HFFc6 (cell line): ENCODE measurements at places on chromosomes 16 and 17.

DNA sequence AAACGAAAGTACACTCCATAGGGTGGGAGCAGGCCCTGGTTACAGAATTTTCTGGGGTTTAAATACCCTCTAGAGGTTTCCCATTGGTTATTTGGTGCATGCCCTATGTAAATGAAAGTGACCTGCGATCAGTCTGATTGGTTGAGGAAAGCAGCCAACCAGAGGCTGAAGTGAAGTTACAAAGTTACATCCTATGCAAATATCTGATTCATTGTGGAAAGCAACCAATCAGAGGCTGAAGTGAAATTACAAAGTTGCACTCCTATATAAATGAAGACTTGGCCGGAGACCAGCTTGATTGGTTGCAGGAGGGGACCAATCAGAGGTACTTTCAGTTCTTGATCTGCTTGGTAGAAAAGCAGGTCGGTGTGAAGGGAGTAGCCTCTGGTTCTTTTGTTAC, 24.4 kb downstream of the NAA60 start:
- peak; percentile 32 for DNase-seq

- DNase-seq: no peak
Observed at GRCh38 chr16:17103216-17103615, 367.5 kb downstream of the XYLT1 start.

GRCh38 chr17:50668025-50668837, 33.5 kb downstream of the ABCC3 start:
- DNase-seq: no peak

GRCh38 chr17:31687505-31688126, 171.4 kb downstream of the COPRS start:
- DNase-seq: no peak

GRCh38 chr16:56354016-56354415, 71.3 kb downstream of the AMFR start:
- DNase-seq: no peak

- no peak for DNase-seq
Observed at GRCh38 chr17:75720656-75721462, at the start of gene ITGB4. ITGB4 (plus strand) TSS chr17:75721459; CDS start chr17:75724704, 3,245 bp downstream.

DNA sequence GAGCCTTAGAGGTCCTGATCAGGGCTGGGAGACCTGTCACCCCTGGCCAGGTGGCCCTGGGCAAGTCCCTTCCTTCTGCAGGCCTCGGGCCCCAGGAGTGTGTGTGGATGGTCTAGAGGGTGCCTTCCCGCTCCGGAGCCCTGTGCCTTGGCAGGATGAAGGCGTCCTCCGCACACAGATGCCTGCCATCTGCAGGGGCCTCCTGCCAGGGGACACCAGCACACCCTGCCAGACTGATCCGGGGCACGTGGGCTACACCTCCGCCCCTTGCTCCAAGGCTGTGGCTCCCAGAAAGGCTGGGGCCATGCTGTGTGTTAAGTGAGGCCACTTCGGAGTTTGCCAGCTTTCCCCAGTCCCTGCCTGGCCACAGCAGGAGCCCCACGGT, 30.7 kb downstream of the NPTX1 start:
- DNase-seq: no peak

- no peak for DNase-seq
Observed at GRCh38 chr16:72961115-72961832, 86.7 kb downstream of the ZFHX3 start.

DNA sequence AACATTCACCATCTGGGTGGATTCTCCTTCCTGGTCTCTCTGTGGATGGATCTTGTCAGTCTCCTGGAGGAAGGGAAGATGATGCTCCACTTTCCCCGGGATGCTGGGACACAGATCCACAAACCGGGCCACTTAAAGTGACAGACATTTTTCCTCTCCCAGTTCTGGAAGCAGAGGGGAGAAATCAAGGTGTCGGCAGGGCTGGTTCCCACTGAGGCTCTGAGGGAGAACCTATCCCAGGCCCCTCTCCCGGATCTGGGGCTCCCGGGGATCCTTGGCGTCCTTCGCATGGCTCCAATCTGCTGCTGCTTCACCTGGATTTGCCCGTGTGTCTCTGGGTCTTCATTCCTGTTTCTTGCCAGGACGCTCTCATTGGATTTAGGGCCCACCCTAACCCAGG, 263.1 kb upstream of the TNRC6C start:
- DNase-seq: no peak

- no peak for DNase-seq
Observed at GRCh38 chr17:73435412-73435811, 123.6 kb upstream of the CDC42EP4 start.

DNA sequence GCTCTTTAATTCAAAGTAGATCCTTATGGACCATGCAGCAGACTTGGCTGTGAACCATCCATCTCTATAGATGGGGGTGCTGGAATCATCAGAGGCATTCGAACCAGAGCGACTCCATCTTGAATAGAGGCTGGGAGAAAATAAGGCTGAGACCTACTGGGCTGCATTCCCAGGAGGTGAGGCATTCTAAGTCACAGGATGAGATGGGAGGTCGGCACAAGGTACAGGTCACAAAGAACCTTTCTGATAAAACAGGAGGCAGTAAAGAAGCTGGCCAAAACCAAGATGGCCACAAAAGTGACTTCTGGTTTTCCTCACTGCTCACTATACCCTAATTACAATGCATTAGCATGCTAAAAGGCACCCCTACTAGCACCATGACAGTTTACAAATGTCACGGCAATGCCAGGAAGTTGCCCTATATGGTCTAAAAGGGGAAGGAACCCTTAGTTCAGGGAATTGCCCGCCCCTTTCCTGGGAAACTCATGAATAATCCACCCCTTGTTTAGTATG, 89.2 kb upstream of the BRD7 start:
- DNase-seq: no peak

DNA sequence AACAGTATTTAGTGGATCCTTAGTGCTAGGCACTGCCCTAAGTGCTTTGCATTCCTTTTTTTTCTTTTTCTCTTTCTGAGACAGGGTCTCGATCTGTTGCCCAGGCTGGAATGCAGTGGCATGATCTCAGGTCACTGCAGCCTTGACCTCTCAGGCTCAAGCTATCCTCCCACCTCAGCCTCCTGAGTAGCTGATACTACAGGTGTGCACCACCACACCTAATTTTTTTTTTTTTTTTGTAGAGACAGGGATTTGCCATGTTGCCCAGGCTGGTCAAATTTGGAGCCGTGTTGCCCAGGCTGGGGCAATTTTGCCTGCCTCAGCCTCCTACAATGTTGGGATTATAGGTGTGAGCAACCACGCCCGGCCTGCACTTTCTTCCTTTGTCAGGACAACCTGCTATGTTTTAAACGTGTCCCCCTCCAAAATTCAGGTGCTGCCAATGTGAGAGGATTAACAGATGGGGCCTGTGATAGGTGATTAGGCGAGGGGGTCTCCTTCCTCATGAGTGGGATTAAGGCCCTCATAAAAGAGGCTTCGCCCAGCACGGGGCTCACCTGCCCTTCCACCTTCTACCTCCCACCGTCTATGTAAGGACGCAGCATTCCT, 5.4 kb downstream of the NQO1 start:
- DNase-seq: no peak

- DNase-seq: no peak
Observed at GRCh38 chr16:78763821-78764440, 664.5 kb downstream of the WWOX start.

DNA sequence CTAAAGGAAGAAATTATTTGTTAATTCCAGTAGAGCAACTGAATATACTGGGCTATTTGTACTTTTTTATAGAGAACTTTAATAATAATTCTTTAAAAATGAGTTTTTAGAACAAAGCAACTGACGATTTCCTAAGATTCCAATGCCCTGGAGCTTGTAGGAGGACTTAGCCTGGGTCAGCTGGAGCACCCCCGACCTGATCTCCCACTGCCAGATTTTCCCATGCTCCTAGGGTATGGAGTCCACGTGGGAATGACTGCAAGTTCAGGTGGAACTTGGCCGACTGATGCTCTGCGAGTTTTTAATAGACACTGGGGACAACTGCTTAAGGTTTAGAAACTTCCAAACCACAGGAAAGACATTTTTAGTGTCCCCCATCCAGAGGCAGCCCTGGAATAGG, 25.5 kb upstream of the CACNG5 start:
- no peak for DNase-seq

DNA sequence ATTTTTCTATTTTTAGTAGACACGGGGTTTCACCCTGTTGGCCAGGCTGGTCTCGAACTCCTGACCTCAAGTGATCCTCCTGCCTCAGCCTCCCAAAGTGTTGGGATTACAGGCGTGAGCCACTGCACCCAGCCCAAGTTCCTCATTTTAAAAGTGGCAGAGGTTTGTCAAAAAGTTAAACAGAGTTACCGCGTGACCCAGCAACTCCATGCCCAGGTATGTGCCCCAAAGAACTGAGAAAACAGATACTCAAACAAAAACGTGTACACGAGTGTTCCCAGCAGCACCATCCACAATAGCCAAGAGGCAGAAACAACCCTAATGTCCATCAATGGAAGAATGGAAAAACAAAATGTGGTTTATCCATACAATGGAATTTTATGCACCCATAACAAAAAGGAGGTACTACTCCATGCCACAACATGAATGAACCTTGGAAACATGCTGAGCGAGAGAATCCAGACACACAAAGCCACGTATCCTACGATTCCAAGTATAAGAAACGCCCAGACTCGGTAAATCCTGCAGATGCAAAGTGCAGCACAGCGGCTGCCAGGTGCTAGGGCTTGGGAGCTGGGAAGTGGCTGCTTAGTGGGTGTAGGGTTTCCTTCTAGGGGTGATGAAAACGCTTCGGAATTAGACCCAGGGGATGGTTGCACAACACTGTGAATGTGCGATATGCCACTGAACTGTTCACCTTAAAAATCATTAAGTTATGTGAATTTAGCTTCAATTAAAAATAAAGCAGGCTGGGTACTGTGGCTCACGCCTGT, 24.8 kb downstream of the ADCY9 start:
- DNase-seq: no peak

- DNase-seq: peak; percentile 19
Observed at GRCh38 chr16:67372664-67373063, 20.6 kb downstream of the TPPP3 start.

GRCh38 chr16:15576960-15577958, 65.7 kb downstream of the MARF1 start:
- DNase-seq: no peak

GRCh38 chr16:970386-970765, 408 bp downstream of the LMF1 start:
- DNase-seq: no peak

GRCh38 chr17:19800571-19800970, 52.5 kb upstream of the ALDH3A1 start:
- DNase-seq: no peak

- no peak for DNase-seq
Observed at GRCh38 chr16:2489581-2489980, 14.7 kb downstream of the TBC1D24 start.

DNA sequence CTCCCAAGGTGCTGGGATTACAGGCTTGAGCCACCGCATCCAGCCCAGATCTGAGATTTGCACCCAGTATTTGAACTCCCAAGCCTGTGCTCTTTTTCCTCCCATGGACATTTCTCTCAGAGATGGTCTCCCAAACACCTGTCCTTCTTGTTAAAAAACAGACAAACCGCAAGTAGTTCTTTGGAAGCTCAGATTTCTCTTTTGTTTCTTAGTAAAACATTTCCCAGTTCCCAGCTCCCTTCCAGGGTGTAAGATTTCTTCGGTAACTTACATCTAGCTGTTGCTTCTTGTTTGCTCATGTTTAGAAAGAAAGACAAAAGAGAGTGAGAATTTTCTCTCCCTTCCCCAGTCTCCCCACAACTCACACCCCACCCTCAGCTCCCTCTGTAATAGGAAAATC, 36.2 kb downstream of the IL4R start:
- DNase-seq: no peak

- DNase-seq: no peak
Observed at GRCh38 chr17:27495460-27495859, 39.2 kb downstream of the KSR1 start.

DNA sequence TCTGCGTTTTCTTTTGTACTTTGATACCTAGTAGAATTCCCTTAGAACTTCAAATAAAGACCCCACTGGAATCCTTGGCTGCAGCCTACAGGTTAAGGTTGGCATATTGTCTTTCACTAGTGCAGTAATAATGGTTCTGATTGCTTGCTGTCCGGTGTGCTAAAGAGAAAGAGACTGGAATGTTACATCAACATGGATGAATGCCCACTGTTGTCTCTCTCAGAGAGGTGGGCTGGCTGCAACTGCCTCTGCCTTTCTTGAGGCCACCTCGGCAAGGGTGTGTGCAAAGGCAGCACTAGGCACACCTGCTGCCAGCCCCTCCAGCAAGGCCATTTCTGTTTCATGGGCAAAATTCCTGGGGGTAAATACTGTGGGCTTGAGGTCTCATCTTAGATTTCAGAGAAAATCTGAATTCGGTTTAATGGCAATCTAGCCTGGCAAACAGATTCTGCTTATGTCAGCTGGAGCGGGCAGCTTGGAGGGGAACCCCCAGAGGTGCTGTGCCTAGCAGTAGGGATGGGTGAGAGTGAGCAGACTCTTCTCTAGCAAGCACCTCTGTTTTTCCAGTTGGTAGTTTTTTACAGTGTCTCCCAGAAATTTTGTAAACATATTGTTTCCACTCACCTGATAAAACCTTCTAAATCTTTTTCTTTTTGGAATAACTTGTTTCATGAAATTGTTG, 54.0 kb downstream of the MRTFB start:
- DNase-seq: no peak

DNA sequence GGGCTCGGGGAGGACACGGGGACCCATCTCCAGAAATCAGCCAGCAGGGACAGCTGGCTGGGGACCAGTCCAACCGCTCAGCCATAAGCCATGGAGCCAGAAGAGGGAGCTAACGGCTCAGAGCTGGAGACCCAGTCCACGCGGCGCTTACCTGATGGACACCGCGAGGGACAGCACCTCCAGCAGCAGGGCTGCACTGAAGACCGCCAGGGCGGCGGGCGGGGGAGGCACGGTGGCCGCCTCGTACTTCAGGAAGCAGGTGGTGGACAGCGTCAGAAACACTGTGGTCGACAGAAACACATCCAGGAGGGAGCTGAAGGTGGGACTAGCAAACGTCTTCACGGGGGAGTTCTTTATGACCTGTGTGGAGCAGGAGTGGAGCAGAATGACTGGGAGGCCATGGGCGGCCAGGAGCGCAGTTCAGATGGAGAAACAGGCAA, 102.6 kb upstream of the CREBBP start:
- peak; percentile 53 for DNase-seq

- no peak for DNase-seq
Observed at GRCh38 chr17:49815761-49816281, 27.3 kb downstream of the KAT7 start.

- DNase-seq: no peak
Observed at GRCh38 chr16:78116946-78117345, 17.5 kb downstream of the WWOX start.

- DNase-seq: no peak
Observed at GRCh38 chr17:2016494-2016893, 8.6 kb downstream of the RTN4RL1 start.

DNA sequence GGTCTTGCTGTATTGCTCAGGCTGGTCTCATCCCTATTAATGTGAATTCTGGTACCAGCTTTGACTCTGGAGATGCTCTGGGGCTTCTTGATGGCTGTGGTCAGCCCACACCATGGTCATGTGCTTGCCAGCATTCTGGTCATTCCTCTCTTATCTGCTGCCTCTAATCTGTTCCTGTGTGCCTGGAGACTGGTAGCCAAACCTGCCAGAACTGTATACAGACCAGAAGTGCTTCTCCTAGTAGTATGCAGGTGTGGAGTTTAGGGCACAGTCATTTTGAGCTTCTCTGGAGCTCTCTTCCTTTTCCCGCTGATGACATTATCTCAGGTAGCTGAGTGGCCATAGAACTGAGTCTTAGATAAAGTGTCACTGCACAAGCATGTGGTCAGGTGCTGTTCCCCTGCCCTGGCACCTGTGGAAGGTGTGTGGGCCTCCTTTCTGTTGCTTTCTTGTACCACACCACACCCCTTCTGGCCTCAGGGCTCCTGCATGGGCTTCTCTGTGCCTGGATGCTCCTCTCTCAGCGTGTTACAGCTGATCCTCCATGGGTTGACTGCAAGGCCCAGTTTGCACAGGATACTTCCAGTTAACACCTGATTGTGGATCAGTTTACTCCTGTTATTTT, 162.7 kb downstream of the SPECC1 start:
- no peak for DNase-seq
